Activated T-helper 9 cell treated with anti-CD3 and anti-CD28 coated beads, Interleukin-2, amount 50 U/mL, for 16 hours (primary cell): ENCODE measurements at places on chromosomes 1 and 21.

DNA sequence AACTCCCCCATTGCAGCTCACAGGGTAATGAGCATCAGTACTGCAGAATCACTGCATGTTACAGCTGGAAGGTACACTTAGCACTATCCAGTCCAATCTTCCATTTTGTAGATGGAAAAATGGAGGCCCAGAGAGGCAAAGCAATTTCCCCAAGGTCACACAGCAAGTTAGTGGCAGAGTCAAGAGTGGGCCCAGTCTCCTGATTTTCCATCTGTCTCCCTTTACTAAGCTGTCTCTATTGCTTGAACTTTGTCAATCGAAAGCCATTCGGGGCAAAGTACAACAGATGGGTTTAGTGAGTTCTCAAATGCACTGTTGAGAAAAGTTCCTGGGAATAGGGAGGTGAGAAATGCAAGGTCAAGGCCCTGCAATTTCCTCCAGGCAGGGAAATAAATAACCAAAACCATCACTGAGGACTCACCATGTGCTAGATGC, 50.4 kb upstream of the IFFO2 start:
- no peak for DNase-seq

GRCh38 chr1:23123528-23123927, 45.1 kb downstream of the LUZP1 start:
- no peak for DNase-seq

DNA sequence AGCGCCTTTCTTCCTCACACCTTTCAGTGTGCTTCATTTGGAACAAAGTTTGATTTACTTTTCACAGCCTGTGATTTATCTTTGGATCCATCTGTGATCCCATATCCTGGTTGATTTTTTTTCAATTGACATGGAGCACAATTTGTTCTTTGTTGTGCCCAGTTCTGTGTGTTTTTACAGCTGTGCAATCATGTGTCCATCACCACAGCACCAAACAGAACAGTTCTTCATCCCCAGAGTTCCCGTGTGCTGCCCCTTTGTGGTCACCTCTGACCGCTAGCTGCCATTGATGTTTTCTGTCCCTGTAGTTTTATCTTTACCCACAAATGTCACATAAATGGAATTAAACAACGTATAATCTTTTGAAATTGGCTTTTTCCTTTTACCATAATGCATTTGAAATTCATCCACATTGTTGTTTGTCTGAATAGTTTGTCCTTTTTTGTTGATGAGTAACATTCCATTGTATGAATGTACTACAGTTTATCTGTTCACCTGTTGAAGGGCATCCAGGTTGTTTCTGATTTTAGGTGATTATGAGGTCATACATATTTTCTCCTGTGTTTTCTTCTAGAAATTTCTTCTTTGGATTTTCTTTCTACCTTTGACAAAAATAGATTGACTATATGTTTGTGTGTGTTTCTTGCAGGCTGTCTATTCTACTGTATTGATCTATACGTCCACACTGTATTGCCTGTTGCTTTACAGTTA, 17.4 kb downstream of the MIGA1 start:
- DNase-seq, result no peak

GRCh38 chr1:64527165-64527564, 57.2 kb downstream of the CACHD1 start:
- DNase-seq, result no peak

DNA sequence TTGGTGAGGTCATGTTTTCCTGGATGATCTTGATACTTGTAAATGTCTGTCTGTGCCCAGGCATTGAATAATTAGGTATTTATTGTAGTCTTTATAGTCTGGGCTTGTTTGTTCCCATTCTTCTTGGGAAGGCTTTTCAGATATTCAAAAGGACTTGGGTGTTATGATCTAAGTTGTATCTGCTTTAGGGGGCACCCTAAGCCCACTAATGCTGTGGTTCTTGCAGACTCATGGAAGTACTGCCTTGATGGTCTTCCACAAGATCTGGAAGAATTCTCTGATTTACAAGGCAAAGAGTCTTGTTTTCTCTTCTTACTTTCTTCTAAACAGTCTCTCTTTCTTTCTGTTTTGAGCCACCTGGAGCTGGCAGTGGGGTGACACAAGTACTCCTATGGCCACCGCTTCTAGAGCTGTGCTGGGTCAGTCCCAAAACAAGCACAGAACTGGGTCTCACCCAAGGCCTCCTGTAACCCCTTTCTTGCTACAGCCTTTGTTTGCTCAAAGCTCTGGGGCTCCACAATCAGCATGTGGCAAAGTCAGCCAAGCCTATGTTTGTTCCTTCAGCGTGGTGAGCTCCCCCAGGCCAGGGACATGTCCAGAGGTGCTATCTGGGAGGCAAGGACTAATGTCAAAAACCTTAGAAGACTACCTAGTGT, 12.6 kb downstream of the VN1R5 start:
- DNase-seq, result no peak

DNA sequence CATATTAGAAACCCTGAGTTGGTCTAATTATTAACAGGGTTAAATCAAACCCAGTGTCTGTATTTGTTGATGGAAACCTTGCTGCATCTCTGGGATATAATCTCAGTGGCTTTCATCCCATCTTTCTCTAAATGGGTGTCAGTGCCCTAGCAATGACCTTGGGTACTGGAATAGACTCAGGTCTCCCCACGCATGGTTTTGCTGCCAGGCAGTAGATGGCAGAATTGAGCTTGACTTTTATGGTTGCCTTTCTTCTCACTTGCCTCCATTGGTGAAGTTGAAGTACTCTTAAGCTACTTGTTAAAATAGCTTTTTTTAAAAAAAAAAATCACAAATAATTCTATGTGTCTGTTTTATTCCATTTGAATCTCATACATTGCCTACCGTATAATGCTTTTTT, 81.8 kb upstream of the HMCN1 start:
- no peak for DNase-seq

DNA sequence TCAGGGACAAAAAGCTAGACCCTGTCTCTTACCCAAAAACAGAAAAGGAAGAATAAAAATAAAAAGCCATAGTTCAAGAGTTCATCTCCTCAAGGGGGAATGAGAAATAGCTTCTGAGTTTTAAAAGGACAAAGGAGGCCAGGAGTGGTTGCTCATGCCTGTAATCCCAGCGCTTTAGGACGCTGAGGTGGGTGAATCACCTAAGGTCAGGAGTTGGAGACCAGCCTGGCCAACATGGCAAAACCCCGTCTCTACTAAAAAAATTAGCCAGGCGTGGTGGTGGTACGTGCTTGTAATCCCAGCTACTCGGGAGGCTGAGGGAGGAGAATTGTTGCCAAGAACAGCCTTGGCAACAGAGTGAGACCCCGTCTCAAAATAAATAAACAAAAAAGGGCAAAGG, 38.6 kb upstream of the CPLANE2 start:
- no peak for DNase-seq

GRCh38 chr1:171787686-171788480, 6.4 kb downstream of the METTL13 start:
- DNase-seq, result no peak

- DNase-seq, result no peak
These were observed 6.3 kb upstream of the UBE2U start for GRCh38 chr1:64197076-64197475.

DNA sequence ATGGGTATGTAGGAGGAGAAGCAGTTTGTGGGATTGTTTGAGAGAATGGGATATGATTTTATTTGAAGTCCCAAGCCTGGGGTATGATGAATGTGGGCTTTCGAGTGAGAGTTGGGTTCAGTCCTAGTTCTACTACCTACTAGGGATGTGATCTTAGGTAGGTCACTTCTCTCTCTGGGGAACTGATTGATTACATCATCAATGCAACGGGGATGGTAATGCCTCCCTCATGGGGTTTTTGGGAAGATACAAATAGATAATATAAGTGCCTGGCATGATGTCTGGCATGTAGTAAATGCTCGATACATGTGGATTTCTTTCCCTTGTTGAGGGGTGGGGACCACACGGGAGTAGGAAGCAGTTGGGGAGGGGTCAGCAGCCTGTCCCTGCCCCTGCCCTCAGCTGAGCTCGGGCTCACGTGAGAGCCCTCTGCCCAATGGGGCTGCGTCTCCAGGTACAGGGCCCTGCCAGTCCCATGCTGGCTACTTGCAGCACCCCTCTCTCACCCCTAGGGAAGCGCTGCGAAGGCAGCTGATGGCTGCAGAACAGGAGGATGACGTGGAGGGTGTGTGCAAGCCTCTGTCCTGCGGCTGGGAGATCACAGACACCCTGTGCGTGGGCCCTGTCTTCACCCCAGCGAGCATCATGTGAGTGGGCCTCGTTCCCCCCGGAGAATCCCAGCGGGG, 38.7 kb downstream of the AZIN2 start:
- no peak for DNase-seq

GRCh38 chr1:42877380-42877779, 31.0 kb downstream of the ZNF691 start:
- no peak for DNase-seq

GRCh38 chr1:59100708-59101374, 196.1 kb upstream of the FGGY start:
- no peak for DNase-seq

DNA sequence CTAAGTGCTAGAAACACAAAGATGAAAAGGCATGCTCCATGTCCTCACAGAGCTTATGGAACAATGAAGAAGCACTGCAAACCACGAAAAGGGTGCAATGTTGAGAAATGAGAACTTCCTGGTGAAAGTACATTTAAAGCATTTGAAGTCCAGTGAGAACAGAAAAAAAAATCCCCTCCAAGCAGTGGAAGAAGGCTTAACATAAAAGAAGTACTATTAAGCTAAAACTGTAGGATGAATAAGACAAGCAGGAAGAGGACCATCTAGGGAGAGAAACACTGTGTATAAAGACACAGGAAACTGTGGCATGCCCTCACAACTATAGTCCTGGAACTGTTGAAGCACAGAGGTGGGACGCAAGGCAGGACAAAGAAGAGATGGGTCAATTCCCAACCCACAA, 10.0 kb downstream of the TP53BP2 start:
- no peak for DNase-seq
